ENCODE measurements at places on chromosomes 3 and 15.

DNA sequence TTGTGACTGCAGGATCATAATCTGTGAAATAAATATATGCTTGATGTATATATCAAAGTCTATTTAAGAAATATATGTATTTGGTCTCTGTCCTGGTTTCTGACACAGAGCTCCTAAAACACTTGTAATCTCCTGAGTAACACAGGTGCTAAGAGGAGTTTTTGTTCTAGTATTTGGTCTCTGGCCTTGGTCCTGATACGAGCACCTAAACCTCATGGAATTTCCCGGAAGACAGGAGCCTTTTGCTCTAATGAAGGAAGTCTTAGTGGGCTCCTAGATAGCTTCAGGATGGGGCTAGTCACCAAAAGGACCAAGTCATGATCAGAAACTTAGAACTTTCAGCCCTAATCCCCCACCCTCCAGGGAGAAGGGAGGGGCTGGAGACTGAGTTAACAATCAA lies 19.2 kb upstream of the MUSTN1 start:
- ATAC-seq = no peak

- ATAC-seq = no peak
These were observed 486.0 kb upstream of the CFAP20DC start for GRCh38 chr3:59535791-59536221.

DNA sequence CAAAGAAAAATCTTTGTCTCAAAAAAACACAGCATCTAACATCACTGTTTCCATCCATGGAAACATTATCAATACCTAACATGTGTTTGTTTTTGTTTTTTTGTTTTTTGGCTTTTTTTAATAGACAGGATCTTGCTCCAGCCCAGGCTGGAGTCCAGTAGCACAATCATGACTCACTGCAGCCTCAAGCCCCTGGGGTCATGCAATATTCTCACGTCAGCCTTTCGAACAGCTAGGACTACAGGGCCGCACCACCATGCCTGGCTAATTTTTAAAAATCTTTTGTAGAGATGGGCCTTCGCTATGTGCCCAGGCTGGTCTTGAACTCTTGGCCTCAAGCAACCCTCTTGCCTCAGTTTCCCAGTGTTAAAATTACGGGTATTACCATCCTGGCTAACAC lies 52.8 kb downstream of the RAF1 start:
- no peak for ATAC-seq

DNA sequence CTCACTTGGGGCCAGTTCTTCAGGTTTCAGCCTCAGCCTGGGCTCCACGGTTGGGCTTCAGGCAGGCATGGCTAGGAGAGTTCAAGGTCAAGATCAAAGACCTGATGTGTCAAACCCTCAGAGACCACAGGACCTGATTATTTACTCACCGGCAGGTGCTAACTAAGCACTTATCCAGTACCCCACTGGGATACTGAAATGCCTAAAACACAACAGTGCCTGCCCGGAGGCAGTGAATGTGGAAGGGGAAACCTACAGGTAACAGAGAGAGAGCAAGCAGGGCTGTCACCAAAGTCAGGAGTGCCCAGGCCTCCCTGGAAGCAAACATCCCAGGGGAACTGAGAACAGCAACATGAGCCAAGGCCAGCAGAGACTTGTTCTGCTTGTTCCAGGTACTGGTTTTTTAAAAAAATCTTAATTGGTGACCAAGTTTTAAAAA lies 6.7 kb downstream of the IDH2 start:
- no peak for ATAC-seq

DNA sequence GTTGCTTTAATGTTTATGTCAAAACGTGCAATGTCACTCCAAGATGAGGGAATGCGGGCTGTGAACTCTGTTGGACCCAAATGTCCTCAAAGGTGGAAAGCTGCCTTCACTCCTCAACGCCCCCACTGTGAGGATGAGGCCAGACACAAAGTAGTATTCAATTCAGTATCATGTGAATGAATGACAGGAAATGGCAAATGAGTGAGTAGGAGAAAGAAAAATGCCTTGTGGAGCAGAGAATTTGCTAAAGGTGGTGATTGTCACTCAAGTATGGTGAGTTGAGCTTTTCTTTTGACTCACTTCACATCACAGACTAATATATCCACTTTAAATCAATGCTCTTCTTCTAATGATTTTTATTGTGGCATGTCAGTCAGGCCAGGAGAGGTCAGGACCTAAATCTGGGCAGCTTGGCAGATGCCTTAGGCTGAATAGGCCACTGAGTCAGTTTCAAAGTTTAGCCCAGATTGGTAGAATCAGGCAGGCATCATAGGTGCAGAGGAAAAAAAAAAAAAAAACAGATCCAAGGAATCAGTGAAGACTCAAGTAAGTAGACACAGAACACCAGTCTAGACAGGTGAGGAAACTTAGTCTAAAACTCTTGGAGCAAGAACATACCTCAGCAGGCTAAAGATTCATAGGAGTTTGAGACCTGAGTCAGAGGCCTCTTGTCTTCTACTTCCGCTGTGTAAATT lies 71.0 kb upstream of the ZBED2 start:
- no peak for ATAC-seq

- no peak for ATAC-seq
These were observed 35.4 kb upstream of the DUSP7 start for GRCh38 chr3:52091586-52092270.

- ATAC-seq = no peak
These were observed 156.9 kb downstream of the AGBL1 start for GRCh38 chr15:86236356-86237110.
